Stimulated activated CD4-positive, alpha-beta T cell treated with anti-CD3 and anti-CD28 coated beads, Interleukin-2, amount 100 ng/mL, for 48 hours (primary cell): ENCODE measurements at places on chromosomes 5 and 9.

DNA sequence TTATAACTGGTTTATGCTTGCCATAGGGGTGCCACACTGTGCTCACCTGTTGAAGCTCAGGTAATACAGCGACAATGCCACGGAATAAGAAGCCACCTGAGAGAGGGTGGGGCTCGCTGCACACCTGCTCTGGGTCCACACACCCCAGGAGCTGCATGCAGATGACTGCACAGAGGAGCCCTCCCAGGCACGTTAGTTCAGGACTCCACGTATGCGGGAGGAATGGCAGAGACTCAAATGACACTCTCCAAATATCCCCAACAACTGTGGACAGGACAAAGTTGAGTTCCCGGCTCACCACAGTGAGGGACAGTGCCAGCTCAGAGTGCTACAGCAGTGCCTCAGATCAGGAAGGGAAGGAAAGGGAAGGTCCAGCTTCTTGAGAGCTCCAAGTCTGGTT is 5.8 kb upstream of the FCN1 start:
- no peak for DNase-seq

DNA sequence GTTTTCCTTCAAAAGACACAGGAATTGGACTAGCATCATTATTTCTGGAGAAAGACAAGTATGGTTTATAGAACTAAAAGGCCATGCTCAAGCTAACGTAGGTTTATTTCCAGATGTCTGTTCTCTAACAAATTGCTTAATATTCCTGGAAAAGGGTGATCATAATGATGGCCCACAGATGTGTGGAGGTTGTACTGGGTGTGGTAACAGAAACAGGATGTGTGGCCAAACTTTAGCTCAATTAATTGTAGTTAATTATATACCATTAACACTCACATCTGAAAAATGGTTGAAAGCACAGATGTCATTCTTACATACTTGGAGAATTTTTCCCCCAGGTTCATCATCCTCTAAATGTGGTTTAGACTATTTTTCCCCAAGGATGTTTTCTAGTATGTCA is 292.7 kb upstream of the RASA1 start:
- DNase-seq: no peak

GRCh38 chr9:77177894-77178794 is 810 bp downstream of the VPS13A start:
- peak; percentile 33 for DNase-seq

- DNase-seq: no peak
These were observed 166.2 kb downstream of the DEPDC1B start for GRCh38 chr5:60533789-60534188.

DNA sequence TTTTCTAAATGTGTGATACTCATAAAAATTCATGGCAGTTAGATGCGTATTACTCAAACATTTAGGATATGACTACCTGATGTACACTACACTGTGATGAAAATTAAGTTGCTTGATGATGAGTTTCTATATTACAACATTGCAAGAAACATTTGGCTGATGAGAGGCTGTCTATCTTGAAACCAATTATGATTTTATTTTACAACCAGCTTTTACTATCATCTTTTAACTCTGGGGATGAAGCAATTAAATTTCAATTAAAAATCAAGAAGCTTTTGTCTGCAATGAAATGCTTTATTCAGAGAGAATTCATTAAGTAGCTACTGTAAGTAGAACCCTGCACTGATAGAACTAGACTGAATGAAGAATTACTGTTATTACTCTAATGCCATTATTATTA is 500.4 kb downstream of the KCTD16 start:
- DNase-seq: no peak

GRCh38 chr5:154298065-154298464 is 107.5 kb downstream of the GALNT10 start:
- no peak for DNase-seq

GRCh38 chr5:56025151-56025885 is 30.6 kb upstream of the IL6ST start:
- DNase-seq: no peak

- no peak for DNase-seq
These were observed 139.5 kb downstream of the NIPBL start for GRCh38 chr5:37015795-37016666.

GRCh38 chr9:127710204-127710783 is 3.5 kb downstream of the CFAP157 start:
- no peak for DNase-seq
